Upper lobe of right lung (tissue), 1 donor: ENCODE measurements at places on chromosomes 12 and 14. TPM values are rescaled to one million over a fixed set of nuclear protein-coding genes. Genes with fewer than 3 reads are reported as not detected.

DNA sequence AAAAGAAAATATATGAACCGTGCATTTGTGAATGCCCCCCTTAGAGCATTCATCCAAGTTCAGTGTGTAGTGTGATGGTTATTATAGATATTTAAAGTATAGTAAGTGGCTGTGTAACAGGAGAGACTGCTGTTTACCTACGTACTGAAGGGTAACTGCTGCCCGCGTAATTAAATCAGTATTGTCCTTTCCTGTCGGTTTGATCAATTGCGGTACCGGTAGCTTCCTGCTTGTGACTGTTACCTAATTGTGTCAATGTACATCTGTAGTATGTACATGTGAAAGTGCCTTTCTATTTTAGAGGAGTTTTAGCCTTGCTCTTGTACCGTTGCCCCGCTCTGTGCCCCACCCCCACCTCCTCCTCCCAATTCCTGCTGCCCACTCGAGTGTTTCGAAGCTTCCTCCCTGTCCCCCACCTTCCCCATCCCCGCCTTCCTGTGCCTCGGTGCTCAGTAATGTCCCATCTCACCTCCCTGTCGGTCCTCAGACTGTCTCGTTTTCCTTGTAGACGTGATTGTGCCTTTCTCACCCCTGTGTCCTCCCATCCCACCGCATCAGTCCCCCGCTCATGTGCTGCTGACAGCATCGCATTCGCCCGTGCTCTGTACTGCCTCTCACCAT is 75.0 kb downstream of the KICS2 start:
- no peaks in the 10 kb centered on the region for H3K27me3 ChIP-seq
- peaks cover 11% of the 10 kb centered on the region for H3K36me3 ChIP-seq
- H3K27ac ChIP-seq, result no peak overlapping the region

DNA sequence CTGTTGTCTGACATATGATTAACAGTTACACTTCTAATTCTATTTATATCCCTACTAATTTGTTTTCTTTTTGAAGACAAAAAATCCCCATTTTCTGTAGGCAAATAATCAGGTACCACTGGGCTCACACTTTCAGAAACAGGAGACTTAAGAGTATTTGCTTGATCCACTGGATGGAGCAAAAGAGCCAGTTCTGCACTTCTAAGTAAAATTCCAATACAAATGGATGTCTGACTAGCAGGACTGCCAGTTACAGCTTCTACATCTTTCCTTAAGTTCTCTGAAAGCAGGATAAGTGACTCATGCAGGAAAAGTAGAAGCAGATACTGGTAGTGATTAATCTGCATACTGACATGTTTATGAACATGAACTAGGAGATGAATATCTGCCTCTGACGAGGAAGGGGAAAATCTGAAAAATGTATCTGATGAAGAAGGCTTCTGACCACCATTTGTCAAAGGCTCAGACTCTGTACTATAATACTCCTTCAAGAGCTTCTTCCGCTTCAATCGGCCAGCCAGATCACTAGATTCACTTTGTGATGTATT is 73.8 kb upstream of the ANKS1B start:
- H3K27me3 ChIP-seq, result no peaks in the 10 kb centered on the region
- no peaks in the 10 kb centered on the region for H3K4me1 ChIP-seq
- no peak overlapping the region for H3K4me3 ChIP-seq
- H3K27ac ChIP-seq, result no peak overlapping the region
- peaks cover 53% of the 10 kb centered on the region for H3K36me3 ChIP-seq

- DNase-seq, result peak; percentile 46
- no peak overlapping the region for H3K4me3 ChIP-seq
These were observed 39.5 kb downstream of the GALNT16 start for GRCh38 chr14:69299286-69300035.

GRCh38 chr12:48993787-48994186 is 5.4 kb downstream of the DDN start:
- no peak overlapping the region for H3K4me3 ChIP-seq
- peaks cover 57% of the 10 kb centered on the region for H3K27me3 ChIP-seq
- H3K36me3 ChIP-seq, result no peaks in the 10 kb centered on the region
- no peak for DNase-seq
- no peak overlapping the region for H3K27ac ChIP-seq

- H3K4me3 ChIP-seq, result no peak overlapping the region
- DNase-seq, result peak; percentile 61
- H3K27me3 ChIP-seq, result no peaks in the 10 kb centered on the region
- peaks cover 95% of the 10 kb centered on the region for H3K36me3 ChIP-seq
- peak overlapping the region; percentile 34 for H3K27ac ChIP-seq
These were observed 13.0 kb upstream of the PNMA1 start for GRCh38 chr14:73727166-73727565.

- no peaks in the 10 kb centered on the region for H3K36me3 ChIP-seq
- H3K4me1 ChIP-seq, result peaks cover 10% of the 10 kb centered on the region
- peak; percentile 79 for DNase-seq
These were observed at the start of gene GALNT6 for GRCh38 chr12:51391283-51392123. Gene GALNT6 (minus strand): TSS chr12:51391406. CDS start chr12:51379781, 11,625 bp downstream.

DNA sequence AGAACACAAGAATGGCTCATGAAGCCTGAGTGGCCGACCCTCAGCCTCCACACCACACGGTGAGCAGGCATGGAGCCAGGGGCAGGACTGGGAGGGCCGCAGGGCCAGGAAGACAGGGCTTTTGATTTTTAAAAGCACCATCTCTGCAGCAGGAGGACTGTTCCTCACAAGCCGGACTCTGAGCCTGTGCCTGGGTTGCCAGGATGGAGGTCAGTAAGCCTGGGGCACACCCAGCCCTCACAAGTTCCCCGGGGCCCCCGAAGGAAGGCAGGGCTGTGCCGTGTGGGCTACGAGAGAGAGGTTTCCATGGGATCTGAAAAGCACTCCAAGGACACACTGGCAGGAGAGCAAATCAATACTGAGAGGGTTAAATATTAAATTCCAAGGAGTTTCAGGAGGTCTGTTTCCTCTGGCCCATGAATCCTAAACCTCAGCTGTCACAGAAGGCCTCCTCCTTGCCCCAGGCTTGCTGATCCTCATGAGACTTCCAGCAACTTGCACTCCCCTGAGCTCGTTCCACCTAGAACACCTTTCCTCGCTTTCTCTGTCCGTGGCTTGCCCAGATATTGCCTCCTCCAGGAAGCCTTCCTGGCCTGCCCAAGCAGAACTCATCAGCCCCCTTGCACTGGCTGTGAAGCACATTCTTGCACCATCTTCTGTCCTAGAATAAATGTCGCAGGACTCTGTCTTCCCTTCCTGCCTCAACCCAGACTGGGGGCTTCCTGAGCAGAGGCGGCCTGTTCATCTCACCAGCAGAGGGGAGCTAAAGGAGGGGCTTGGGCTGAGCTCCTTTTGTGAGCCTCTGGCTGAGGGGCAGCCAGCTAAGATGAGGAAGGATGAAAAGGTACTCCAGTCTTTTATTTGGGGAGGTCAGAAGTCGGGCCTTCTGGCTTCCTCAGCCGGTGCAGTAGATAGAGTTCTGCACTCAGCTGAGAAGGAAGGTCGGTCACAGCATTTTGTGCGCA is 64.6 kb downstream of the CCDC88C start:
- no peak overlapping the region for H3K4me3 ChIP-seq
- H3K4me1 ChIP-seq, result peaks cover 23% of the 10 kb centered on the region
- no peaks in the 10 kb centered on the region for H3K27me3 ChIP-seq
- no peak for DNase-seq
- no peak overlapping the region for H3K27ac ChIP-seq

DNA sequence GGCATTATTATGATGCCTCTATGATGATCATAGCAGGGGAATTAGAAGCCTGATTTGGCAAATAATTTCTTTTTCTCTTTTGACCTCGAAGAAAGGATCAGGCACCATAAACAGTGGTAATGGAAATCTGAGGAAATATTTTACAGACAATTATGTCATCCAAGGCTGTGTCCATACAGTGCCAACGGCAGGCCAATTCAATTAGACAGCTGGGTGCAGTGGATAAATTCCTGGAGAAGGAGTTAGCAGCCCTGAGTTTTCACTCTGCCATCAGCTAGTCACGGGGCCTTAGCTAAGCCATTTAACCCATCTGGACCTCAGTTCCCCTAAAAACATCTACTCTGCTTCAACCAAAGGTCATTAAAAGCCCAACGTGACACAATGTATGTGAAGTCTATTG is 4.1 kb downstream of the TPH2 start:
- H3K27me3 ChIP-seq, result peaks cover 50% of the 10 kb centered on the region
- H3K27ac ChIP-seq, result no peak overlapping the region
- H3K36me3 ChIP-seq, result no peaks in the 10 kb centered on the region
- no peak overlapping the region for H3K4me3 ChIP-seq
- DNase-seq, result no peak

DNA sequence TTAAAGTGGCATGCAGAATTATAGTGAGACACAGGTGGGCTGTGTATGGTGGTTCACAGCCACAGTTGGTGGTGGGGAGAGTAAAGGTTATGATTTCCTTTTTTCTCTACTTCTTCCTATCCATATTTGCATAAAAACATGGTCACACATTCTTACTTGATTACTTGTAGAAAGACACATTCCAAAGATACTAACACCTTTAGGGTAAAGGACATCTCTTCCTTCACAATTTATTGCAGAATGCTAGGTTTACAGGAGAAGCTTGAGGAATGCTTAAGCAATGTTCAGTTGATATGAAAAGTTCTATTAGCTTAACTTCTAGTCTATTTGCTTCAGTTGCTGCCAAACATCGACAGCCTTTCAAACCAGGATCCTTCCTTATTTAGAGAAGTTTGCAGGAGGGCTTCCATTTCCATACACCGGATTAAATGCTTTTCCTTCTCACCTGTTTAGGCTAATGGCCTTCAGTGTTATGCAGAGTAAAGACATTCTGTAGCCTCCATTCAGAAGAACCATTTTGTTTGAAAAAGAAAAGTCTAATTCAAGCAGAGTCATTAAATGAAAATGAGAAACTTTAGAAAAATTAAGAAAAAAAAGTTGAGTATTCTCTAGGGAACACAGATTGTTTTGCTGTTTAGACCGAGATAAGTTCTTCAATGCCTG is 2.6 kb upstream of the PHC1 start:
- H3K36me3 ChIP-seq, result no peaks in the 10 kb centered on the region
- peaks cover 16% of the 10 kb centered on the region for H3K4me1 ChIP-seq
- no peak for DNase-seq
- H3K4me3 ChIP-seq, result no peak overlapping the region
- no peaks in the 10 kb centered on the region for H3K27me3 ChIP-seq

- DNase-seq, result peak; percentile 49
- no peak overlapping the region for H3K4me3 ChIP-seq
- H3K4me1 ChIP-seq, result no peaks in the 10 kb centered on the region
- H3K27me3 ChIP-seq, result no peaks in the 10 kb centered on the region
- no peaks in the 10 kb centered on the region for H3K36me3 ChIP-seq
These were observed 380.8 kb downstream of the ALG10 start for GRCh38 chr12:34402899-34403705.

- H3K27me3 ChIP-seq, result no peaks in the 10 kb centered on the region
- no peak overlapping the region for H3K27ac ChIP-seq
- H3K4me3 ChIP-seq, result no peak overlapping the region
- H3K36me3 ChIP-seq, result no peaks in the 10 kb centered on the region
- peaks cover 8% of the 10 kb centered on the region for H3K4me1 ChIP-seq
These were observed 98.3 kb upstream of the HIF1A start for GRCh38 chr14:61596990-61597389.

DNA sequence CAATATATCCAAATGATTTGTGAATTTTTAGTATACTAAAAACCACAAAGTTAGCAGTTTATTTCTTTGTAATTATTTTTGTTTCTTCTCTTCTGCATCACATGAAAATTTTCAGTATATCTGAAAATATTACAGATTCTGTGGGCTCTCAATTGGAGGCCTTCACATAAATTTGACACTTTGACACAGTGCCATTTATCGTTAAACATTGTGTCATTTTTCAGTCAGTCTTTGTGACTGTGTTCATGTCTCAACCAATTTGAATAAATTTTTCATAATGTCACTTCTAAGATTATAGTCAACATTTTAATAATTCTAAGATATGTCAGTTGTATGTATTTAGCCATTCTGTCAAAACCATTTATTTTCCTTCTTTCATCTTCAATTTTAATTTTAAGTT is 1303.0 kb downstream of the LRFN5 start:
- no peaks in the 10 kb centered on the region for H3K36me3 ChIP-seq
- DNase-seq, result no peak
- no peaks in the 10 kb centered on the region for H3K4me1 ChIP-seq
- no peak overlapping the region for H3K27ac ChIP-seq

- no peaks in the 10 kb centered on the region for H3K27me3 ChIP-seq
- no peaks in the 10 kb centered on the region for H3K36me3 ChIP-seq
- H3K27ac ChIP-seq, result no peak overlapping the region
These were observed 564.0 kb downstream of the CCER1 start for GRCh38 chr12:90390947-90391346.

DNA sequence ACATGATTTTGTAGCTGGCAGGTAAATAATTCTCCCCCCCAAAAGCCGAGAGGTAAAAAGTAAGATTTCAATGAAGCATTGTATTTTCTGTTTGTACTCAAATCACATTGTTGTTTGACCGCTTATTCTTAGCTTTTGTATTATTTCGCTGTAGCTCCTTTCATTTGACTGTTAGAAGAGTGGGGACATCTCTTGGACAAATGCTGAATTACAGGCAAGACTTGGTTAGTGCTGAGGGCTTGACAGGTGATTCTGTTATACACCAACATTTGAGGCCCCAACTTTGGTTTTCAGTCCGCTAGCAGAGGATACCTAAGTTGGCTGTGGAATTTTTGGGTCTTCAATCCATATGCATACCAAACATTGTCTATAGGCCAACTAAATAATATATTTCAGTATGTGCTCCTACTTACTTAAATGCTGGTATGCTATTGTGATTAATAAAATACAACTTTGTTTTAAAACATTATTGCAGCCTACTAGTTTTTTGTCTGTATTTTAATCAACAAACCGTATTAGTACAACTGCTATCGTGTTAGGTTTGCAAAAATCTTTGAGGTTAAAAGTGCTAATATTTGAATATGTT is 102.2 kb downstream of the ERC1 start:
- peaks cover 5% of the 10 kb centered on the region for H3K4me1 ChIP-seq
- DNase-seq, result no peak
- no peak overlapping the region for H3K27ac ChIP-seq
- H3K4me3 ChIP-seq, result no peak overlapping the region
- no peaks in the 10 kb centered on the region for H3K36me3 ChIP-seq

DNA sequence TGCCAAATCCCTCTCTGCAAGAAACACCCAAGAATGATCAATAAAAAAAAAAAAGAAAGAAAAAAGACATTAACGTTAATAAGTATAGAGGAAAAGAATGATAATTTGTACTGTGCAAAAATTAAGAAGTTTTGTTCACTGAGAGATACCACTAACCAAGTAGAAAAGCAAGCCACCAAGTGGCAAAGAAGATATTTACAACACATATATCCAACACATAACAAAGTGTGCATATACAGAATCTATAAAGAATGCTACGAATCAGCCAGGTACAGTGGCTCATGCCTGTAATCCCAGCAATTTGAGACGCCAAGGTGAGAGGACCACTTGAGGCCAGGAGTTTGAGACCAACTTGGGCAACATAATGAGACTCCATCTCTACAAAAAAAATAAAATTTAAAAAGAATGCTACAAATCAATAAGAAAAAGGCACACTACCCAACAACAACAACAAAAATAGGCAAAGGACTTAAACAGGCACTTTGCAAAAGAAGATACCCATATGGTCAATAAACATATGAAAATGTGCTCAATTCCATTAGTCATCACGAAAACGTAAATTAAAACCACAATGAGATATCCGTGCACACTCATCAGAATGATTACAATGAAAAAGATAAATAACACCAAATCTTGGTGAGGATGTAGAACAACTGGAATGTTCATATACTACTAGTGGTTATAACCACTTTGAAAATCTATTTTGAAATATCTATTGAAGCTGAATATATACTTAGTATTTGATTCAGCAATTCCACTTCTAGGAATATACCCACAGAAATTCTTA is 19.8 kb downstream of the GALNT4 start:
- DNase-seq, result no peak
- no peaks in the 10 kb centered on the region for H3K36me3 ChIP-seq
- no peak overlapping the region for H3K4me3 ChIP-seq
- H3K4me1 ChIP-seq, result no peaks in the 10 kb centered on the region
- no peaks in the 10 kb centered on the region for H3K27me3 ChIP-seq
- no peak overlapping the region for H3K27ac ChIP-seq

Gene CCDC198
- total RNA-seq, result not detected

Gene OTX2
- not detected for total RNA-seq

Gene TRIM9
- total RNA-seq, result 0.32 TPM

Gene TSPAN11
- 7.8 TPM for total RNA-seq

Gene KRT77
- total RNA-seq, result not detected
